ENCODE measurements at places on chromosomes 3 and 15.

- DNase-seq: no peak
Observed at GRCh38 chr3:119571230-119571629, 8.1 kb upstream of the ADPRH start.

DNA sequence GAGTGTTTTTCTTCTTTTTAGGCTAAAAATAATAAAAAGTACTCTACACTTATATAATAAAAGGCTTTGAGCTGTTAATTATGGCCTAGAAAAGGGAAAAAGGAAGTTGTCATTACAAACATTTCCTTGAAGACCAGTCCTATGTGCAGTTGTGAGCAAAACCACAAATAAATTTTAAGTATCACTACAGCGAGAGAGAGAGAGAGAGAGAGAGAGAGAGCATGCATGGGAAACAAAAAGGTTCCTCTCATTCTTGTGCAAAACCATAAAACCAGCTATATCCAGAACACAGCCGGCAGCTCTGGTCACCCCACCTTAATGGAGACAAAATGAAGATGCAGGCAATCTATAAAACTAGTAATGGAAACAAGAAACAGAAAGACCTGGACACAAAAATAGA, 33.6 kb downstream of the HEG1 start:
- DNase-seq: no peak

- no peak for DNase-seq
Observed at GRCh38 chr3:20256144-20256543, 70.1 kb upstream of the SGO1 start.

- no peak for DNase-seq
Observed at GRCh38 chr3:168558728-168559411, 463.1 kb upstream of the GOLIM4 start.

GRCh38 chr3:21170964-21171363, 580.0 kb downstream of the ZNF385D start:
- DNase-seq: no peak

DNA sequence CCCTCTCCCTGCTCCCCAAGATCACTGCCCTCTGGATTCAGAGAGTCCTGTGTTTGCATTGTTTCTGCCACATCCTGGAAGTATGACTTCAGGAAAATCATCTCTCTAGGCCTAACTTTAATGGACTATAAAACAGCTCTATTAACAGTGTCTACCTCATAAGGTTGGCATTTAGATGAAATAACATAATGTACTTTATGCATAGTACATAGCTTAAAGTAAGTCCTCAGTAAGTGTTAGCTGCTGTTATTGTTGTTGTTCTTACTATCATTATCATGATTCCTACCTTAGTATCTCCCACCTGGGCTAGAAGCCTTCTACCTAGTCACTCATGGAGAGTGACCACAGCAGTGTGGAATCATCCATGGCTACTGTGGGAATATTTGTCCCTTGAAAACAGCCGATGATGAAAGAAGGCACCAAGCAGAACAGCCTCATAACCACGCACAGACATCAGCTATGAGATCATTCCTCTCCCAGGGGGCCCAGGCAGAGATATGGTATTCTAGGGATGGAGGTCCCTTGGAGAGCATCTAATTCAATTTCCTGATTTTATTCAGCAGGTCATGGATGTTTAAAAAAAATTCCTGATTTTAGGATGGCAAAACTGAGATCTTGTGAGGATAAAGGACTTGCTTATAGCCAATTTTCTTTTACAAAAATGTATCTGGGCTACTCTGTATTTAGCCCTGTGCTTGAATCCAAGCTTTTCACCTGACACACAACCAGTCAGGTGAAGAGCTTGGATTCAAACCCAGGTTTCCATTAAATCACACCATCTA, 1.9 kb downstream of the FSD2 start:
- DNase-seq: no peak

DNA sequence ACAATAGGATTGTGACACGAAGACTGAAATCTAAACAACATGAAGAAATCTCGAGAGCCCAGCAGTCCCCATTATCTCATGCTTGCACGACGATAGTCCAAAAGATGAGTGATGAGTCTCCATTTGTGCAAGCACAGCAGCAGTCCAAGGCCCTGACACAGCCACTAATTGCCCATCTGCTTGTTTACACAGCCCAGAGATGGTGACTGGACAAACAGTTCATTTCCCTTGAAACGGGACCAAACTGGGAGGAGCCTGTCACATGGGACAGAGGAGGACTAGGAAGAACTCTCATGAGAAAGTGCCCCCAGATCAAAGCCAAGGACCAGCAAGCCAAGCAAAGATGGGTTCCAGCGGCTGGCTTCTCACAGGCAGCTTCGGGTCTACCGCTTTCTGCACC, 121.0 kb downstream of the GREM1 start:
- peak; percentile 34 for DNase-seq
